NCI-H510A (cell line): ENCODE measurements at places on chromosomes 2 and 18.

GRCh38 chr2:14516844-14517243 lies 115.7 kb upstream of the LRATD1 start:
- no peak for DNase-seq

DNA sequence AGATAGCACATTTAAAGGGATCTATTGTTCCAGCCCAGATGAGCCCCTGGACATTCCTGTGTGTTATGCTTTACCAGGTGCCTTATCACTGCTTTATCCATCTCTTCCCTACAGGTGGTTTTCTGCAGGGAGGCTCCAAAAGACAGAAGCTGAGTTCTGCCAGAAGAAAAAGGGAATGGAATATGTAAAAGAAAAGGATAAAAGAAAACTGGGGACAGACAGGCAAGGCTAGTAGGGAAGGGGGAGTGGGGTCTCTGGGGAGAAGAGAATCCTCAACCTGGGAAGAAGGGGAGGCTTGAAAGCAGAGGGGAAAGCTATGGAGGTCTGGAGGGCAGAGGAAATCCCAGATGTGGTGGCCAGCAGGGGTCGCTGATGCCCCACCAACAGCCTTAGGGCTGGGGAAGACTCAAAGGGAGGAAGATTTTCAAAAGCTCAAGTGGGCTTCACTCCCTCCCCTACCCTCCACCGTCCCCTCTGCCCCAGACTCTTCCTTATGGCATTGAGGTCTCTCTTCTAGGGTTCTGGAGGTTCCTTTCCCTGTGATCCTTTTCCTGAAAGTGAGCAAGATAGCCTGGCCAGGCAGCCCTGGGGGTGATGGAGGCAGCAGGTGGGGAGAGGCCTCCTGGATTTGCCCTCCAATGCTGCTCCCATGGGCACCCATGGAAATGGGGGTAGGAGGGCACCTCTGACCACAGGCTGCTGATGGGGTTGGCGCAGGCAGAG lies 178.1 kb upstream of the PKDCC start:
- no peak for DNase-seq

- DNase-seq = no peak
Observed at GRCh38 chr2:88077080-88077479, 9.5 kb downstream of the SMYD1 start.

- DNase-seq = no peak
Observed at GRCh38 chr18:49980896-49981295, 167.6 kb upstream of the ACAA2 start.

DNA sequence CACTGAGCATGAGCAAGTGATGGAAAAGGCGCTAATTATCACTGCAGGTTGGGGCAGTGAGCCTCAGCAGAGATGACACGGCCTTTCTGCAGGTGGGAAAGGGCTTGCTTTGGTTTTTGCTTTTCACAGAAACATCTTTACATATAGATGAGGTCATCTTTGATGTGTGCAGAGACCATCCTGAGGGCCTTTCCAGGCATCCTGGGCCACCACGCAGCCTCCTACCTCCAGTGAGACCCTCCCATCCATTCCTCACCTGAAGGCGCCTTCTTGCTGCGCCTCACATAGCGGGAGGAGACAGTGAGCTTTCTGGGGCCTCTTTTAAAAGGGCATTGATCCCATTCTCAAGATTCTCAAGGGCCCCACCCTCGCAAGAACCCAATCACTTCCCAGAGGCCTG lies 235.3 kb upstream of the RAB6C start:
- DNase-seq = no peak

- no peak for DNase-seq
Observed at GRCh38 chr2:183185534-183185933, 61.3 kb downstream of the NUP35 start.

GRCh38 chr2:120464448-120464931 lies 118.6 kb downstream of the INHBB start:
- no peak for DNase-seq

GRCh38 chr2:8391584-8391983 lies 290.3 kb upstream of the ID2 start:
- no peak for DNase-seq

DNA sequence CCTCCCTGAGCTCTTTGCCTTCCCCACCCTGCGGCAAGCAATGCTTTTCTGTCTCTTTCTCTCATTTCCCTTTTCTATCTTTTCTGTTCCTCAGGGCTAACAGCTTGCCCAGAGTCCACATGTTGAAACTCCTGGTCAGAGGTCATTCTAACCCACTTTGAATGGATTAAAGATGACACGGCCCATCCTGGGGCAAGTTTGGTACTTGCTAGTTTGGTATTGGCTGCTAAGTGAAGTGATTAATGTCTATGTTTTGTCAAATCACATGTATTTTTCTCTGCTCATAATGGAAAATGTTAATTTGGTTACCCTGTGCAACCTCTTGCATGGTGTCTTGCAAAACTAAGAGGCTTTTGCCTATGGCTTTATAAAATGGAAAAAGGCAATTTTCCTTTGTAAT lies 960.2 kb downstream of the CNTNAP5 start:
- DNase-seq = no peak

- no peak for DNase-seq
Observed at GRCh38 chr2:106158871-106159270, 35.2 kb downstream of the UXS1 start.

- no peak for DNase-seq
Observed at GRCh38 chr2:30911327-30911726, 104.1 kb upstream of the CAPN13 start.

DNA sequence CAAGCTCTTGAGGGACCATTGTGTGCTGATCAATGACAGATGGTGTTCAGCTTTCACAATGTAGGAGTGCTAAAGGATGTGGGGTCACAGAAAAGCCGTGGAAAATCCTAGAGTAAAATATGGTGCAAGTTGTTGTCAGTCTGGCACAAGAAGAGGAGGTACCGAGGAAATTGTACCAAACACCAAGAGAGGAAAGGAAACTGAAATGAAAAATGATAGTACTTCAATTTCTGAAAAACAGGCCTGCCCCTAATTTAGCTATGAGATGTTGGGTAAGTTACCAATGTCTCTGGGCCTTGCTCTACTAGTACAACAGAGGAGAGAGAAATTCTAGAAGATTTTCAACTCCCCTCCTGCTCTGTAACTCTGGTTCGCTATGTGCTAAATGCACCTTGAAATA lies 78.8 kb upstream of the PELI1 start:
- no peak for DNase-seq

DNA sequence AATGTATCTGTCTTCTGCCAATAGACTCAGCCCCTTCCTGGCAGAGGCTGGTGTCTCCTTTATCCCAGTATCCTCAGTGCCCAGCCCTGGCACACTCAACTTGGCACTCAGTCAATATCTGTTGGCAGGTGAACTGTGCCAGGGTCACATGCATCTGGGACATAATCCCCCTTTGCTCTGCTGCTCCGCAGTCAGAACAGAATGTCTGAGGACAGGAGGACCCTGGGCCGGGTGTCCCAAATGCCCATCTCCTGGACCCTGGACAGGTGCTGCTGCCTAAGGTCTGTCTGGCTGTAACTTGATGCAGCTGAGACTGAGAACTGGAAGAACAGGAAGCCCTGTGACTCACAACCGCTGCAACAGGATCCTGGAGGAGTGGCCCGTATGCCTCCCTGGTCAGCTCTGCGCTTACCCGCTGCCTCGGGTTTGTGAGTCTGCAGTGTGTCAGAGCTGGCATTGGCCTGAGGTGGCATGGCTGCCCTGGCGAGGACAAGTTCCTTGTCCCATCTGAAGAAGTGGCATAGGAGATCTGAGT lies 11.4 kb downstream of the HK2 start:
- DNase-seq = peak; percentile 74

DNA sequence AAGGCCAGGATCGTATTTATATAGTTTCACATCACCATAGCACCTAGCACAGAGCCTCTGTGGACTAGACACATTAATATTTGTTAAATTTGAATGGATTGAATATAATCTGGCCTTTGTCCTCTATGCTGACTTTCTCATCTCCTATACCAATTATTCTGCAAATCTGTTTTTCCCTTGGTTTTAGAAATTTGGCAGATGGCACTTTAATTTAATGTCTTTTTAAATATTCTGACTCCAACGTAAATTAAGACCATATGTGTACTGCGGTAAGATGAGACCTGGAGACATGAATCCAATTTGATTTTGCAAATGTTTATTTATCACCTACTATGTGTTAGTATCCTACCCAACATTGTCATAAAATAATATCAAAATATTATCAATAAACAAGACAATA lies 1281.9 kb upstream of the PIK3C3 start:
- DNase-seq = no peak

GRCh38 chr2:2031101-2031500 lies 286.8 kb upstream of the PXDN start:
- DNase-seq = no peak

DNA sequence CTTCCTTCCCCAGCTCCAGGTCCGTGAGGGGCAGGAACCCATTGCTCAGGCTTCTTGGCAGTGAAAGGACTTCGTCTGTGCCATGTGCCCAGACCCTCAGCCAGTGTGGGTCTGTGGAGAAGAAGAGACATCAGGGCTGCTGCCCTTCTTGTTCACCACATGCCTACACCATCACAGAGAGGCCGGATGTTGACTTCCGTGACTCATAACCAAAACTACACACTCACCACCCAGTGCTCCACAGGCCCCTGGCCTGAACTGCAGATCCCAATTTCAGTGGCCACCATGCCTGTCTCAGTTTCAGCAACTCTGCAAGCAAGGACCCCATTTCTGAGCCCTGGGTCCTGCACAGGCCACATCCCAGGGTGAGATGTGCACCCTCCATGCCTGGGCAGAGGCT lies 332.6 kb upstream of the SALL3 start:
- no peak for DNase-seq

DNA sequence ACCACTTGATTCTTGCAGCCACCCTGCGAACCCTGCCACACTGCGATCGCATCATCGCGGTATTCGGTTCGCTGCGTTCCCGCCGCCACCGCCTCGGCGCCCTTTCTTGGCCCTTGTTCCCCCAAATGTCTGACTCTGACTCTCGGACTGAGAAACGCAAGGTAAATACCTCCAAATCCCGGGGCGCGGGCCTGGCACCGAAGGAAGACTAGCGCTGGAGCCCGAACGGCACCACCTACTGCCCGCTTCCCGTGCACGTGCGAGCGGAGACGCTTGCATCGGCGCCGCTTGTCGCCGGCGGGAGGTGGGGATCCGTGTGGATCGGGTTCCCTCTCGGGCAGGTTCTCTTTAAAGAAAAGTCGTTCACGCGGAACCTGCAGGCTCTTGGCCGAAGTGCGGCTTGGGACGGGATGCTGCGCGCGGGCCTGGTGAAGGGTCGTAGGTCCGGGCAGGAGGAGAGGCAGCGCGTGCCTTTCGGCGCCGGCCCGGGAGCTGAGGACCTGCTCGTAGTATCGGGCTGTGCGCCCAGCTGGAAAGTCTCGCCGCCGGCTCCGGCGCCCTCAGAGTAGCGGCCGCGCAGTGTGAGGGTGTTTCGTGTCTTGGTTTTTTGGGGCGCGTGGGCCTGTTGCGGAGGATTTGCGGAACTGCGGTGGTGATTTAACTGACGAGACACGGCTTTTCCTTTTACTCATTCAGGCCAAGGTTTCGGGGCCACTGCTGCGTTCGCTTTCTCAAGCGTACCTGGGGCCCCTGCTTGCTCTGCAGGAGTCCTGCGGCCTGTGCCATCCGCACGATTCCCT lies 514 bp downstream of the BCL2L11 start:
- DNase-seq = peak; percentile 75

DNA sequence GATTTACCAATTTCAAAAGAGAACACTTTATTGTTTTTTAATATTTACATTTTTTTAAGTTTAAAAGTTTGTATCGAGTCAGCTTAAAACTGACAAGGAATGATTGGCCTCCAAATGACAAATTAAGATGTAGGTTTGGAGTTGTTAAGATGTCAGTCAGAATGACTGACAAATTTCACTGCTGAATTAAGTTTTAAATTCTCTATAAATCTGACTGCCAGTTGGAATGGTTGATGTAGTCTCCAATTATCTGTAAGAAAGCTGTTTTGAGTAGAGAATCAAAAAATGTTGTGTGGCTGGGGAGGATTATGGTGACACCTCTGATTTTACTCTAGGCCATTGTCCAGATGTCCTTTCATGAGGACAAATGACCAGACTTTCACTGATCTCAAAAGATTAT lies 165.3 kb upstream of the CDH20 start:
- DNase-seq = no peak

GRCh38 chr2:69100220-69100723 lies 87.3 kb downstream of the ANTXR1 start:
- DNase-seq = no peak

DNA sequence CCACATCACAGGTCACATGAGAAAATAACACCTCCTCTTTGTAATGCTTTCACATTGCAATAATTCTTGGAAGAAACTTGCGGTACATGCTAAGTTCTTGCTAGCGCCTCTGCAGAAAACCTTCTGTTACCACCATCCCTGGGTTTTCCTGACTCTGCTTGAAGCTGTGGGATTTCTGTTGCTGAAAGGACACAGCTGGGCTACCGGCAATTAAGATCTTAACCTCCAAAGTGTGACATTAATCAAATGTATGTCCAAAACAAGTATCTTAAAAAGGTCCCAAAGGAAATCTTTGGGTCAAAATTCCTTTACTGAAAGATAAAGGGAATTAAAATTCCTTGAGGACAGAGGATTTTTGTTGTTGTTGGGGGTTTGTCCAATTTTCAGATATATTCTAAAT lies 7.5 kb downstream of the CCBE1 start:
- DNase-seq = no peak

DNA sequence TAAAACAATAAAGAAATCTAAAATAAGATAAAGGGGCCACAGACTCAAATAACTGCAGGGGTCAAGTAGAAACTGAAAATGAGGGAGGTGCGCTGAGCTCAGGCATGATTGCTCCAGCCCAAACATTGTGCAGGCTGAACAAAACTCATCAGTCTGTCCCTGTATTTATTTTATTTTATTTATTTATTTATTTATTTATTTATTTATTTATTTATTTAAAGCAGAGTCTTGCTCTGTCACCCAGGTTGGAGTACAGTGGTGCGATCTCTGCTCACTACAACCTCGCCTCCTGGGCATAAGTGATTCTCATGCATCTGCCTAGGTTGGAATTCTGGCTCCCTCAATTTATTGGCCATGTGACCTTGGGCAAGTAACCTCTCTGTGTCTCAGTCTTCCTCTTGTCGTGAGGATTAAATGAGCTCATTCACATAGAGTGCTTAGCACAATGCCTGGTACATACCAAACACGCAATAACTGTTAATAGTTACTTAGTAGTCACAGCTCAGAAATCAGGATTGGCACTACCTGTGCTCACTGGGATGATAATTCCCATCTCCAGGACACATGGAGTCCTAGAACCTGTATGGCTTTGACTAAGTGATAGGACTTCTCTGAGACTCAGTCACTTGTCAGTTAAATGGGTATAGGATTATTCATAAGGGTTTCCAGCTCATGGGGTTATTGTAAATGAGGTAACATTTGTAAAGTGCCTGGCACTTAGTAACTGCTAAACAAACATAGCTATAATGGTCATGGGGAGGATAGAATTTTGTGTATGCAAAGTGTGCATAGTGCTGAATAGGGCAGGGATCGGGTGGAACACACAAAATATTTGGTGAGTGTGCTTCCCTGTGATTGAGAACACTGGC lies 6.0 kb downstream of the SPEG start:
- DNase-seq = no peak

- no peak for DNase-seq
Observed at GRCh38 chr2:239293775-239294430, 106.9 kb downstream of the HDAC4 start.

GRCh38 chr2:38251940-38252339 lies 125.1 kb downstream of the ATL2 start:
- DNase-seq = no peak

GRCh38 chr2:213021971-213022899 lies 129.2 kb downstream of the IKZF2 start:
- DNase-seq = no peak

- peak; percentile 16 for DNase-seq
Observed at GRCh38 chr2:180520206-180520605, 460.2 kb upstream of the UBE2E3 start.
